ENCODE measurements at places on chromosomes 5 and 9. TPM values are rescaled to one million over a fixed set of nuclear protein-coding genes. Genes with fewer than 3 reads are reported as not detected.

DNA sequence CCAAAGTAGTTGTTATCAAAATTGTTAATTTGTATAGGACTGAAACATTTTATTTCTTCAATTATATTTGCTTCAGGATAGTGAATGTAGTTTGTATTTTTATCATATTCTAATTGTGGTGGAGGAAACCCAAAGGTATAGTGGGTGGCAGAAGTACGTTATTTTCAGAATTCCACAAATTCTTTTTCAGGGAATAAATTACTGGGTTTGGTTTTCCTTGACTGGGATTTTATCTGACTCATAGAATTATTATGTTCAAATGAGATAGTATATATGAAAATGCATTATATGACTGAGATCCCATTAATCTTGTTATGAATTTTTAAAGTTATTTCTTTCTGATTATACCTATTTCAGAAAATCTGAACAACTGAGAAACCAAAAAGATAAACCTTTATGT, 73.7 kb downstream of the VPS13A start:
- no peak overlapping the region for H3K4me3 ChIP-seq
- no peaks in the 10 kb centered on the region for H3K4me1 ChIP-seq
- H3K36me3 ChIP-seq: no peaks in the 10 kb centered on the region

Gene SPATA31D4
- total RNA-seq: not detected

DNA sequence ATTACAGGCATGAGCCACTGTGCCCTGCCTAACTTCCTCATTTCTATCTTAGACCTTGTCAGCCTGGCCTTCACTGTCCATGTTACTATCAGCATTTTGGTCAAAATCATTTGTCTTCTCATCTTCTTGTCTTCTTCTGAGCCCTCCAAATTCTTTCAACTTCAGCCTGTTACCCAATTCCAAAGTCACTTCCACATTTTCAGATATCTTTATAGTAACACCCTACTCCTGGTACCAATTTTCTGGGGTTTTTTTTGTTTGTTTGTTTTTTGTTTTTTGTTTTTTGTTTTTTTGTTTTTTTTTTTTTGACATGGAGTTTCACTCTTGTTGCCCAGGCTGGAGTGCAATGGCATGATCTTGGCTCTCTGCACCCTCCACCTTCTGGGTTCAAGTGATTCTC, 90.3 kb upstream of the LARP1 start:
- H3K36me3 ChIP-seq: no peaks in the 10 kb centered on the region
- H3K27ac ChIP-seq: no peak overlapping the region
- no peak for DNase-seq
- H3K4me3 ChIP-seq: no peak overlapping the region

DNA sequence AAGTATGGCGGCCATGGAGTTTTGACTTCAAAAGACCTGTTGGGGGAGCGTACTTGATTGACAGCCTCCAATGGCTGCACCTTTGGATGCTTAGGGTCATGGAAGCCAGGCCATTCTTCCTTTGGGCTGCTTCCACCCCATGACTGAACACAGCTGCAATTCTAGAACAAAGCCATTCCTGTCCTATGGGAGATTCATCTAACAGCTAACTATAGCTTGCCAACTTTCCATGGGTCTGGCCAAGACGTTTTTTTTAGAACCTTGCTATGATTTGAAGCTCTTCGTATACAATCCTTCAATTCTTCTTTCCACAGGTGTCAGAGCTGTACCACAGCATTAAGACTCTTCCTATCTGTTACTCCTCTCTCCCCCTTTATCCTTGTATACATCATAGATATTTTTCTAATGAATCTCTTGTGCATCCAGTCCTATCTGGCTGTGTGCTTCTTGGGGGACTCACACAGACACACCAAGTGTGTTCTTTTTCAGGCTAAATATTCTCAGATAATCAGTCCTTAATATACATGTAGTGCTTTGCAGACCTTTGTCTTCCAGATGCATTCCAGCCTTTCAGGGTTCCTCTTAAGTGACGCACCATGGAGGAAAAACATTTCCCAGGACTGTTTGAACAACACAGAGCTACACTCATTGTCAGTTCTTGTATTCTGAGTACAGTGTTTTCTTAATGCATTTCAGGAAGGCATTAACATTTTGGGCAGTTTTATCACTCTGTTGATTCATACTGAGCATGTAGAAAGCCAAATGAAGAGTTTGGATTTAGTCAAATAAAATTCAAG, 198.9 kb downstream of the TAF11L14 start:
- DNase-seq: no peak
- H3K4me1 ChIP-seq: no peaks in the 10 kb centered on the region
- no peak overlapping the region for H3K27ac ChIP-seq
- no peaks in the 10 kb centered on the region for H3K27me3 ChIP-seq
- no peaks in the 10 kb centered on the region for H3K36me3 ChIP-seq

GRCh38 chr5:96004087-96004486, 42.4 kb upstream of the ELL2 start:
- no peak for DNase-seq
- no peaks in the 10 kb centered on the region for H3K36me3 ChIP-seq
- H3K27ac ChIP-seq: no peak overlapping the region
- no peaks in the 10 kb centered on the region for H3K4me1 ChIP-seq

Gene PCDHB2
- 4.9 TPM for total RNA-seq

DNA sequence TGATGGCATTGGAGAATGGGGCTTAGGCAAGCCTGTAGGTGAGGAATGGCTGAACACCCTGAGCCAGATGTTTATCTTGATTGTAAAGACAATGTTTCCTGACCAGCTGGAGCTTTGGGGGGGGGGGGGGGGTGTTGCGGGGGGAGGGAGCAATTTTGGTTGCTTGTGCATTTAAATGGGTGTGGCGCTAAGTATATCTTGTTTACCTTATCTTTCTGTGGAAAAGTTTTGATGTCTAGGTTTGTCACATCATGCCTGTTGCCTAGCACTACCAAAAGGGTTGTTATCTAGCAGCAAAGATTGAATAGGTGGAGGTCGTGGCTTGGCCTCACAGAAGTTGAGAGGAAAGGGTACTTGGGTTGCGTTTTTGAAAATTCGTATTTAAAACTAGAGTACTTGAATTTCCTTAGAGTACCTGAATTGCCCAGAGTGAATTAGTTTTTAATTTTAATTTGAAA, 1.3 kb downstream of the SMAD5 start:
- no peaks in the 10 kb centered on the region for H3K36me3 ChIP-seq
- no peaks in the 10 kb centered on the region for H3K27me3 ChIP-seq
